Activated CD8-positive, alpha-beta memory T cell treated with anti-CD3 and anti-CD28 coated beads, Interleukin-2, amount 10 ng/mL, durations not matched to agents 7 days and 5 days (primary cell): ENCODE measurements at places on chromosomes 11 and 22. TPM values are rescaled to one million over a fixed set of nuclear protein-coding genes. Genes with fewer than 3 reads are reported as not detected.

The TTC12 gene
- total RNA-seq: 15.9 TPM

The MS4A3 gene
- total RNA-seq: not detected

The NELL1 gene
- not detected for total RNA-seq

The OR52A1 gene
- not detected for total RNA-seq

The LDHAL6A gene
- not detected for total RNA-seq

The TRIM51 gene
- not detected for total RNA-seq

The CASP5 gene
- total RNA-seq: not detected

The ART1 gene
- not detected for total RNA-seq

The SMTN gene
- total RNA-seq: 35.6 TPM

The HEPHL1 gene
- total RNA-seq: not detected

The PPME1 gene
- 28.5 TPM for total RNA-seq

The MAP6 gene
- 0.30 TPM for total RNA-seq

The DNAJB13 gene
- total RNA-seq: 0.29 TPM

The RAB3IL1 gene
- not detected for total RNA-seq

The DBX1 gene
- total RNA-seq: not detected

The NTM gene
- not detected for total RNA-seq

The AIFM3 gene
- total RNA-seq: 0.66 TPM

The LARGE2 gene
- 0.64 TPM for total RNA-seq

The FOSL1 gene
- 6.0 TPM for total RNA-seq

The MFNG gene
- 196 TPM for total RNA-seq

The TSGA10IP gene
- total RNA-seq: not detected

The FAM180B gene
- total RNA-seq: not detected
